ENCODE measurements at places on chromosomes 1 and 21.

GRCh38 chr1:212700223-212700891, 717 bp upstream of the BATF3 start:
- DNase-seq: peak; percentile 69

- DNase-seq: no peak
Observed at GRCh38 chr1:67898033-67898726, 64.9 kb upstream of the GNG12 start.

GRCh38 chr1:31627930-31628559, 10.6 kb downstream of the HCRTR1 start:
- no peak for DNase-seq

GRCh38 chr1:6062670-6063069, 17.0 kb downstream of the KCNAB2 start:
- DNase-seq: no peak

GRCh38 chr1:19557609-19558051, 72.3 kb upstream of the CAPZB start:
- no peak for DNase-seq

DNA sequence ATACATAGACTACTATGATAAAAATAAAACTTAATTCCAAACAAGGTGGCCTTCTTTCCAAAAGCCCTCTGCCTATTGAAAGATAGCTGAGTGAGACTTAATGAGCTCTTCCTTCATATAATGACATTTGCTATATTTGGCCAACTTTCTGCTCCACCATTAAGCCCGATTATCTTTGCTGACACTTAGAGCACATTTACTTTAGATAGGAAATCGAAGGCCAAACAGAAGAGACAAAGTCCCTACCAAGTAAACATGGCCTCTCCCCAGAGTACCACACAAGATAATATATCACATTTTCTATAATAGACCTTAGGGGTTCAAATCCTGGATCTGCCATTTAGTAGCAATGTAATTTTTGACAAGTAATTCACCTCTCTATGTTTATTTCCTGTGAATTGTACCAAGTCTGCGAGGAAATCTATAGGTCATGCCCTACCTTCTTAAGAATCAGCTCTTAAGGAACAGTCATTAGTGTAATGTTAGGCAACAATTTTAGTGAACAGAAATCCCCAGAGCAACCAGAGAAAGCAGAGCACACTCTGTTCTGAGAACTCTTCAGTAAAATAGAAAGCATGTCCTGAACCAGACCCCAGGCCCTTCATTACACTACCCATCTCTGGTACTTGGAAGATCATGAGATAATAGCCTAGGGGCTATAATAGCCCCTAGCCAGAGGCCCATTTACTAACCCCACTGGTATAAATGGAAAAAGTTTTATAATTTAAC, 17.3 kb upstream of the COA6 start:
- no peak for DNase-seq

DNA sequence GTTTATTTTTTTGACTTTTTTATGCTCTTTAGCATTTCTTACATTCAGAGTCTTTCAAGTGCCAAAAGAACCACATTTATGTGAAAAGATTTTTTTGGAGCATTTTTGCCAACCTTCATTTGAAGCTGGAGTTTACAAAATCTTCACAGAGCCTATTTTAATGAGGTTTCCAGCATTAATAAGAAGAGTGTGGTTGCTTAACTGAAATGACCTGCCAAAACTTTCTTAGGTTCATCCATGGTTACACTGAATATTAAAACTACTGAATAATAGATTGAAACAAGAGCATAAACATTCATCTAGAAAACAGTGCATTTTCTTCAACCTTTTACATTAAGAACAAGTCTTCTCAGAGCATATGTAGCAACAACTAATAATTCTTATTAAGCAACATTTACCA, 672.3 kb upstream of the CXADR start:
- DNase-seq: no peak

DNA sequence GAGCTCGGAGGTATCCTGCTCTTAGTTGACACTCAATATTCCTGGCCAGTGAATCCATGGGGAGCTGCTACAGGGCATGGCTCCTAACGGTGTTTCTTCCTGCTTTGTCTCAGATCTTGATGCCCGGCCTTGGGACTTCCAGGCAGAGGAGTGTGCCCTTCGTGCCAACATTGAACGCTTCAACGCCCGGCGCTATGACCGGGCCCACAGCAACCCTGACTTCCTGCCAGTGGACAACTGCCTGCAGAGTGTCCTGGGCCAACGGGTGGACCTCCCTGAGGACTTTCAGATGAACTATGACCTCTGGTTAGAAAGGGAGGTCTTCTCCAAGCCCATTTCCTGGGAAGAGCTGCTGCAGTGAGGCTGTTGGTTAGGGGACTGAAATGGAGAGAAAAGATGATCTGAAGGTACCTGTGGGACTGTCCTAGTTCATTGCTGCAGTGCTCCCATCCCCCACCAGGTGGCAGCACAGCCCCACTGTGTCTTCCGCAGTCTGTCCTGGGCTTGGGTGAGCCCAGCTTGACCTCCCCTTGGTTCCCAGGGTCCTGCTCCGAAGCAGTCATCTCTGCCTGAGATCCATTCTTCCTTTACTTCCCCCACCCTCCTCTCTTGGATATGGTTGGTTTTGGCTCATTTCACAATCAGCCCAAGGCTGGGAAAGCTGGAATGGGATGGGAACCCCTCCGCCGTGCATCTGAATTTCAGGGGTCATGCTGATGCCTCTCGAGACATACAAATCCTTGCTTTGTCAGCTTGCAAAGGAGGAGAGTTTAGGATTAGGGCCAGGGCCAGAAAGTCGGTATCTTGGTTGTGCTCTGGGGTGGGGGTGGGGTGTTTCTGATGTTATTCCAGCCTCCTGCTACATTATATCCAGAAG, 16.7 kb downstream of the ALX3 start:
- peak; percentile 35 for DNase-seq

- no peak for DNase-seq
Observed at GRCh38 chr1:28751315-28752060, 14.7 kb downstream of the YTHDF2 start.

GRCh38 chr1:205470131-205470530, 14.3 kb upstream of the BLACAT1 start:
- no peak for DNase-seq

GRCh38 chr1:160369087-160369486, 2.2 kb downstream of the NHLH1 start:
- no peak for DNase-seq

- DNase-seq: no peak
Observed at GRCh38 chr21:44871576-44872269, 1.8 kb downstream of the PTTG1IP start.

- DNase-seq: no peak
Observed at GRCh38 chr1:77659879-77660593, 22.4 kb downstream of the ZZZ3 start.

DNA sequence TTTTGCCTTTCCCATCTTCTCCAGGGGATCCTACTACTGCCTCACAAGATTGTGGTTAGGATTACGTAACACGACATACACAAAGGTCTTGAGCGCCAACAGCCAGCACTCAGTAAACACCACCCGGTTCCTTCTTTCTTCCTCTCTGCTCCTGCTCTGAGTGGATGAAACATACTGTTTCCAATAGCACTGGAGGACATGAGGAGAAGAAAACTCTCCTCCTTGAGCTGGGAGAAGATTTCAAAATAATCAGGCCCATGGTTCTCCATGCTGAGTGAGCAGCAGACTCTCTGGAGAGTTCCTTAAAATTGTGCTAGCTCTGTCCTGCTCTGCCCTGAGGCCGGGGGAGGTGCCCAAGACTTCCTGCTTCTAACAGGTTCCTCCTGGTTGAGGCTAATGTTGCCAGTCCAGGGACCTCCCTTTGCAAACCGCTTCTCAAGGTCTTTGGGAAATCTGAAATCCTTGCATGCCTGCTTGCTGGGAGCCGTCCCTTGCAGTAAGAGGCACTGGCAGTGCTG, 29.4 kb upstream of the MX1 start:
- DNase-seq: no peak

- no peak for DNase-seq
Observed at GRCh38 chr1:91092503-91092902, 70.7 kb upstream of the ZNF644 start.

- no peak for DNase-seq
Observed at GRCh38 chr1:11046625-11047365, at the start of gene MASP2. TSS of gene MASP2 (minus strand) at chr1:11047239. CDS start at chr1:11047207, 32 bp downstream.

DNA sequence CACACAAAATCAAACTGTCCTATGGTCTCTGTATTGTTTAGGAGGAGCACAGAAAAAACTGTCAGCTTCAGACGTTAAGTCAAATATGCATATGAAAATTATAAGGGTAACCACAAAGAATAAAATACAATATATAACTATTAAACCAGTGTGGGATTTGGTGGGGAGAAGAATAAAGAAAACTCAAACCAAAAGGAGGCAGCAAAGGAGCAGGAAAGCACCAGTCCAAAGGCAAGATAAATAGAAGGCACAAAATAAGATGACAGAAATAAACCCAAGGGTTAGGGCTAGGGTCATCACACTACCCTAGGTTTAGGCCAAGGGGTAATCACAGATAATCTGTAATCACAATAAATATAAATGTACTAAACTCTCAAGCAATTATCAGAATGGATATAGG, 32.8 kb downstream of the DLGAP3 start:
- DNase-seq: no peak

- DNase-seq: no peak
Observed at GRCh38 chr1:172414331-172414730, 6.2 kb upstream of the C1orf105 start.

DNA sequence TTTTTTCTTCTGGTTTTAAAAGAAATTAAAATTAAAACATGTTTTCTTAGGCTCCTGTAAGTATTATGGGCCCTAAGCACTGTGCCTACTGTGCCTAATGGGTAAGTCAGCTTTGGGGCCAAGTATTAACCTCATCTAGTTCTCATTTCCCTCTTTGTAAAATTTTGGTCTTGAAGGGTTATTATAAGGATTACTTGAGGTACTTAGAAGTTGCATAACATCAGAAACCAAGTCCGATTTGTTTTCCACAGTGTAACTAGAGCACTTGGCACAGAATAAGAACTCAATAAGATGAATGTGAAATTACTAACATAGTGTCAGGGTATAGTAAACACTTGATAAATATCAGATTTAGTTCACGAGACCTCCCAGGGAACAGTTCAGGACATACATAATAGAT, 16.4 kb upstream of the OSBPL9 start:
- DNase-seq: no peak

DNA sequence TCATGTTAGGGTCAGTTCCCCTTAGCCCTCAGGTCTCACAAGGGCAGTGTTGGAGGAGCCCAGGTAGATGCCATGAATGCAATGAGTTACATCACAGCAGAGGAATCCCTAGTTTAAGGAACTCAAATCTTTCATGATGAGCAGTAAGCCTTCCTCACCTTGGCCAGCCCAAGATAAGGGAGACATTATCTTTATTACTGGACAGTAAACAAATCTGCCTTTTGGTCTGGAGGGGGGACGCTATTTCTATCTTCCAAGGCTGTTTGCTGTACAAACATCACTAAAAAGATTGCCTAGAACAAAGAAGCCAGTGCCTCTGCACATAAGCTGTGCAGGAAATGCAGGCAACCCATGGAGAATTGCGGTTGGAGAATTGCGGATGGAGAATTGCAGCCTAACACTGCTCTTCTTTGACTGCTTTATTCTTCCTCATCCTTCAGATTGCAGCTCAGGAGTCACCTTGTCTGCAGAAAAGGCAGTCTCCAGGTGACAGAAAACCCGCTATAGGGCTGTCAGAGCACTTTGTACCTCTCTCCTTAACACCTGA, 2.3 kb upstream of the CHI3L1 start:
- no peak for DNase-seq

GRCh38 chr1:7285856-7286454, 485.1 kb upstream of the VAMP3 start:
- no peak for DNase-seq

GRCh38 chr1:189752461-189752995, 725.1 kb downstream of the BRINP3 start:
- DNase-seq: no peak

- no peak for DNase-seq
Observed at GRCh38 chr1:21060523-21060922, 116.2 kb downstream of the EIF4G3 start.

DNA sequence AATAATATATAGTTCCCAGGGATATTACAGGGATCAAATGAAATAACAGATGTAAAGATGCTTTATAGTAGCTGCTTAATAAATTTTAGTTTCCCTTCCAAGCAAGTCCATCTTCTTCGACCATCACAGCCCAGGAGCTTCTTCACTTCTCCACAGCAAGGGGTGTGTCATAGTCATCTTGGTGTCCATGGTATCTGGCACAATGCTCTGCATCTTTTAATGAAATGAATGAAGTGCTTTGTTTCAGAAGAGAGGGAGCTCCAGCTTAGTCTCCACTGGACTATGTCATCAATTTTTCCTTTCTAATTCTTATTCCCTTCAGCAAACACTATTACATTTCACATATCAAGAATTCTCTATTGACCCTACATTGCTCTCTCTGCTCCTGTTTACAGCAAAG, 4.9 kb upstream of the MACF1 start:
- no peak for DNase-seq

DNA sequence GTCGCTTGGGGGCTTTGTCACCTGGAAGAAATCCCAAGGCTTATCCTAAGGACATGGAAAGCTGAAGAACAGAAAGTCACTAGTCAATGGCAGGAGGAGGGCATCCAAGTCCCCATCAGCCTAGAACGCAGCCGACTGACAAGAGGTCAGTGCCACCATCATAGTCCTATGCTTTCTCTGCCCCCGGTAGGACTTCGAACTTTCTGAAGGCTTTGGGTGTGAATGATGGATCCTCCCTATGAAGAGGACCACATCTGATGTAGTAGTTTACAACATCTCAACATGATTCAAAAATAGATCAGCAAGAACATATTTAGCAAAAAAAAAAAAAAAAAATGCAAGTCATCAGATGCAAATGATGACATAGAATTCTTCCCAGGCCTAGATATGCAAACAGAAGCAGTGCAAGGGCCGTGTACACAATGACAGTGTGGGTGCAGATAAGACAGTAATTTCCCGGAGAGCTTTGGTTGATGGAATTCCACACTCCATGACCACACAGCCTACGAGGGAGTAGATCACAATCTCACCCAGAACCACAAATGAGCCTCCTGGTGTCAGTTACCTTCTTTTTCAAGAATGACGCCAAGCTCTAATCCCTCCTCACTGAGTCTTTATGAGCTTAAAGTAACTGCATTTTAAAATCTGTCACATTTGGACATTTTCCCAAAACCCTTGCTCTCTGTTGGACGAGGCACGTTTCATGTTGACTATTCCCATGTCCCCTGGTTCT, 88.2 kb downstream of the PSMG1 start:
- no peak for DNase-seq

- no peak for DNase-seq
Observed at GRCh38 chr1:19872190-19872589, 10.0 kb upstream of the OTUD3 start.

Data from activated CD8-positive, alpha-beta memory T cell treated with anti-CD3 and anti-CD28 coated beads for 4 hours (primary cell).